ENCODE measurements at places on chromosomes 5 and 9.

DNA sequence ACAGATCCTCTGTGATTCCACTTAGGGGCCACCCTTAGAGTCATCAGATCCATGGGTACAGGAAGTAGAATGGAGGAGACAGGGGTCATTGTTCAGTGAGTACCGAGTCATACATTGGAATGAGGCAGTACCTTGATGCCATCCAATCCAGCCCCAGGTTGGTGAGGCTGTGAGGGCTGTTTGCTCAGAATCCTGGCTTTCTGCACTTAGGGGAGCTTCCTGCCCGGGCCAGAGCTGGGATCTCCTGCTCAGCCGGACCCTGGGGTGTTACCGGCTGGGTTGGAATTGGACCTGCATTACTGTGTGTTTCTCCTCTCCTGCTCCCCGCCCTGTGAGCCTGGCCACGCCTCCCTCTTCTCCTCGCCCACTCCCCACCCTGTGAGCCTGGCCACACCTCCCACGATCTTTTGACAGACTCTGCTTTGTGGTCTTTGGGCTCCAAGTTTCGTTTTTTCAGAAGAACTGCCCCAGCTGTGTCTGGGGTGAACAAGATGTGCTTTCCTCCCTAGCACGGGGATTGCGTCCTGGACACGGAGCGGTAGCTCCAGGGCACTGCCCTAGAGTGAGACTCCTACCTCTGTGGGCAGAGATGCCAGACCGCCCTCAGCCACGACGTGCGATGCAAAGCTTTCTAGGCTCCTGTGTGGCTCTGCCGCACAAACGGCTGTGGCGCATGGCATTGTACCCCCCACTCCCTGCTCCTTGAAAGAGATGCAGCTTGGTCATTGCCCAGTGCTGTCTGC, 15.4 kb downstream of the TRAF2 start:
- DNase-seq, result no peak

GRCh38 chr5:158638396-158638795, 461.3 kb downstream of the EBF1 start:
- DNase-seq, result no peak

DNA sequence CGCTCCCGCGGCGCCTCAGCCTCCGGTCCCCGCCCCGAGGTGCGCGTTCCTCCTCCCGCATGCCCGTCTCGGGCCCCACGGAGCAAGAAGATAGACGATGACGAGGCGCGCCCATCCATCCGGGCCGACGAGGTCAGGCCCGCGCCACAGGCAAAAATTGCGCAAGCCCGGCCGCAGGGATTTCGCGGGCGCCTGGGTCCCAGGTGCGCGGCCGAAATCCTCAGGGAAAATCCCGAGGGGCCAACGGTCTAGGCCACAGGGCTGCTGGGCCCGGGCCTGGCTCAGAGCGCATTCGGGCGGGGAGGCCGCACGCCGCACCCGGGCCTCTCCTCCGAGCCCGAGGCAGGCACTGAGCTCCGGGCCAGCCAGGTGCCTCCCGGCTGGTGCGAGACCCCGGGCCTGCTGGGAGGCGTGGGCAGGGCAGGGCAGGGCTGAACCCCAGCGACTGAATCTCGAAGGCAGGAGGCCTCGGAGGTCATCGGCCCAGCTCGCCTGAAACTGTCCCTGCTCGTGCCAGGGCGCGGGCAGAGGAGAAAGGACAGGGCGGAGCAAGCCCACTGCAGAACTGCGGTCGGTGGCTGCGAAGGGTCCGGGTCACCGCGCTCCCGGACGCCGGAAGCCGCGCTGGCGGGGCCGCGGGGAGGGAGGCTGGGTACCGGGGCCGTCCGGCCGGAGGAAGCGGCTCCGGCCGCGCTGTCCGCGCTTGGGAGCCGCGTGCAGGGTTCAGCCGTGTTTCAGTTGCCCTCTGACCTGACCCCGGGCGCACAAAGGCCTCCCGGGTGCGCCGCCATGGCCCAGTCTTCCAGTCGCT, 66.8 kb downstream of the FOXD1 start:
- no peak for DNase-seq

GRCh38 chr5:133523961-133524586, 88.3 kb downstream of the FSTL4 start:
- DNase-seq, result no peak

GRCh38 chr5:171155621-171156020, 153.4 kb upstream of the TLX3 start:
- no peak for DNase-seq

DNA sequence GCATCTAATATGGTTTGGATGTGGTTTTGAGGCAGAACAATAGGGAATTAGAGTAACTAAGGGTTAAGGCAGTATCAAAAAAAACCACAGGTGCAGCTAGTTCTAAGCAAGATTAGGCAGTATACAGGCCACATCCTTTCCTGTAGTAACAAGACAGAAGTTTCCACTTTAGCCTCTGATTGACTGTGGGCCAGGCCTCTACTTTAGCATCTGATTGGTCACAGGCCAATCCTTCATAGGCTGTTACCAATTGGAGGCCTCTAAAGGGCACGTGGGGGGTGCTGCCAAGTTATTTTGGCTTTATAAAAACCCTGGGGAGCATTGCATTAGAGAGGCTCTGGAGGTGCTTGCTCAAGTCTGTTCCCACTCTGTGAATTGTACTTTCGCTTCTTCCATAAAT, 144.1 kb upstream of the ST8SIA4 start:
- no peak for DNase-seq

DNA sequence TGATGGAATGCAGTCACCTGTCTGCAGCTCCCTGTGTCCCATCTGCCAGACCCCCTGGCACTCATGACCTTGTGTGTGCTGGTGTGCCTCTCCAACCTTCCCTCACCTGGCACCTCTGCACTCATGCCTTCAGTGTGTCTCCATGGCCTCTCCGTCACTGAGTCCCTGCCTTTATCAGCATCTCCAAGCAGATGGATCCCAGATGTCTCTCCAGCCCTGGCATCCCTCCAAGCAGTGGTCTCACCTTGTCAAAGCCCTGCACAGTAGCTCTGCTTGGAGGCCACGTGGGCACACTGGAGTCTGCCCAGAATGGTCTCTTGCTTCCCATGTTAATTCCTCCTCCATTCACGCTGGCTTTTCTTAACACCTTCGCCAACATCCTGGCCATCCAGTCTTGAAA, 84.8 kb downstream of the DAP start:
- DNase-seq, result no peak

- DNase-seq, result no peak
These were observed 417.3 kb downstream of the RASEF start for GRCh38 chr9:82645600-82645999.

DNA sequence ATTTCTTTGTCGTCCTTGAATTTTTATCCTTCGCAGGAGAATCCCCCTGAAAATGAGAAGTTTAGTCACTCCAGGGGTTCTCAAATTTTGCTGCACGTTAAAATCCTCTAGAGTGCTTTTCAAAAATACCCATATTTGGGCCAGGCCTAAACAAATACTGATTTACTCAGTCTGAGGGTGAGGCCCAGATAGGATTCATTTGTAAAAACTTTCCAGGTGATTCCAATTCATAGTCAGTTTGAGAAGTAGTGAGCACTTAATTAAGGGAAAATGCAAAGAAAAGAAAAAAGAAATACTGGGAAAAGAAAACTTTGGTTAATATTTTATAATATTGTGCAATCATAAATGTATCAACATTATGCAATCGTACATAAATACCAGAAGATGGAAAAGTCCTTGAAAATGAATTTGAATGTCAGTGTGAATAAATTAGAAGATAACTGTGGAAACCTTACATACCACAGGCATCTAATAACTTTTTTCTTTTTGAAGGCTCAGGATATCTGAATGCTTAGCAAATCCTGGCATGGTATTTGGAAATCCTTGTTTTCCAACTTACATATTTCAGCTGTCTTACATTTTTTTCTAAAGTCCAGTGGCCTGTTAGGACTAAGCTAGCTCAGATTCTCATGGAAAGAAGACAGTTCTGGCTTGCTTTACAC, 116.5 kb upstream of the DAPK1 start:
- no peak for DNase-seq

GRCh38 chr9:13550519-13550918, 271.0 kb upstream of the MPDZ start:
- no peak for DNase-seq

GRCh38 chr9:35490155-35490909, 421 bp downstream of the RUSC2 start:
- DNase-seq, result no peak

- no peak for DNase-seq
These were observed 16.9 kb upstream of the TRIM14 start for GRCh38 chr9:98135938-98136337.
